Activated CD8-positive, alpha-beta memory T cell treated with anti-CD3 and anti-CD28 coated beads, Interleukin-2, amount 50 U/mL, for 48 hours (primary cell): ENCODE measurements at places on chromosomes 2 and 18.

DNA sequence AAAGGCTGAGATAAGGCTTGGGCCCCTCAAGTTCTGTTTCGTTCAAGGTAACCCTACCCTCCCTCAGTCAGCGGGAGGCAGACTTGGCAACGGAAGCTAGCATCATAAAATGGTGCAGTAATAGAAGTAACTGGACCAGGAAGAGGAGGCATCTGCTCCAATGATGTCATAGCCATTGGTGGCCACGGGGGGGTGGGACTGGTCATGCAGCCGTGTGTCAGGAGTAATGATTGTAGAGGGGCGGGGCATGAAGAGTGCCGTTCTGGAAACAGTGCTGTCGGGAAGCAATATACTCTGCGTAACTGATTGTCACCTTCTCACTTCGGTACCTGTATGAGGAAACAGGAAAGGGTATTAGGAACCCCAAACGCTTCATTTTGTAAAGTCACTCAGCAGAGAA lies 6.9 kb upstream of the POLR2D start:
- no peak for DNase-seq

DNA sequence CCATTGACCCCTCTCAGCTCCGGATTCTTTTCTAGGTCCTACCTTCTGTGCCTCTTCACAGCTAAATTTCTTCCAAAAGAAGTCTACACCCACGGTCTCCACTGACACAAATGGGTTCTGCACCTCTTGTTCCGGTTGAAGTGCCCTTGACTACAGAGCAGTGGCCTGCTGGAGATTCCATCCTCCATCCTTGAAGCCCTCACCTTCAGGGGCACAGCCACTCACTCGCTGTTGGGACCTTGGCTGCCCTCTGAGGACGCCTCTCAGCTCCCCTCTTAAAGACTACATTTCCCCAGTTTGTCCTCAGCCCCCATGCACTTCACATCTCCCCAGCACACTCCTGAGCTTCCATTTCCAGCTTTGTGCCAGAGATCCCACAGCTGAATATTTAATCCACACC lies 226.3 kb downstream of the ATAD2B start:
- DNase-seq = peak; percentile 13

GRCh38 chr2:3288470-3289170 lies 89.0 kb downstream of the EIPR1 start:
- DNase-seq = no peak

DNA sequence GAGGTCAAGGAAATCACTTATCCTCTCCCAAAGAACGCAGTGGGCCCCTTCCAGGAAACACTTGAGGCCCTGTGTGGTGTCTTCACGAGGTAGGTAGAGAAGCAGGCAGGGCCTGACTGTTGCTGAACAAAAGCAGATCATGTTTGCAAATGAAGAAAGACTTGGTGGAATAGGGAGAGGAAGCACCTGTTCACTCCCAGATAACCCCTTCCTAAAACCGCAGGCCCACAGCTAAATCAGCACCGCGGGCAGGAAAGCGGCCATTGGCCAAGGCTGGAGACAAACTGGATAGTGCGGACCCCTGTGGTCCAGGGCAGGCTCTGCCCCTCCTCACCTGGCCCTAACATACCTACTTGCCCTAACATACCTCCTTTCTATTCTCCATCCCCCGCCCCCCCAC lies 64.9 kb upstream of the KLHL29 start:
- DNase-seq = no peak

- no peak for DNase-seq
Measured at GRCh38 chr2:206920951-206921350, 18.4 kb upstream of the CPO start.

- no peak for DNase-seq
Measured at GRCh38 chr2:134421556-134422328, 167.9 kb downstream of the MGAT5 start.

DNA sequence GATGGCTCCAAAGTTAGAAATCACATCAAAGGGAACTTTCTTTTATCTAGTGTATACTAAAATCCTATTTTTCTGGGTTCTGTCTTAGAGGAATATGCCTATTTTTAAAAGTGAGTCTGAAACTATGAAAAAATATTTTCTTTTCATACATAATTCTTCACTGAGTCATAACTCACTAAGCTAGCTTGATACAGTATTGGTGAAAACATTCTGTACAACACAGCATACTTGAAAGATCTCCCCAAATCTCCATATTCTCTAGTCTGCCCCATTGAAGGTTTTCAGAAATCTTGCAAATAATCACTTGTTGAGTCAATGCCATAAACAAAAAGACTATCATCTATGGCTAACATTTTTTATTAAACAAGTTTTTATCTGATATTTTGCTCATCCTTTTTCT lies 44.5 kb downstream of the COL3A1 start:
- no peak for DNase-seq

GRCh38 chr2:213148572-213149261 lies 2.7 kb downstream of the IKZF2 start:
- DNase-seq = no peak

GRCh38 chr2:55115761-55116597 lies 65.7 kb upstream of the RTN4 start:
- no peak for DNase-seq

- DNase-seq = no peak
Measured at GRCh38 chr2:40528564-40528963, 76.7 kb upstream of the SLC8A1 start.

- DNase-seq = peak; percentile 89
Measured at GRCh38 chr2:176140513-176141317, 10.6 kb upstream of the HOXD4 start.

DNA sequence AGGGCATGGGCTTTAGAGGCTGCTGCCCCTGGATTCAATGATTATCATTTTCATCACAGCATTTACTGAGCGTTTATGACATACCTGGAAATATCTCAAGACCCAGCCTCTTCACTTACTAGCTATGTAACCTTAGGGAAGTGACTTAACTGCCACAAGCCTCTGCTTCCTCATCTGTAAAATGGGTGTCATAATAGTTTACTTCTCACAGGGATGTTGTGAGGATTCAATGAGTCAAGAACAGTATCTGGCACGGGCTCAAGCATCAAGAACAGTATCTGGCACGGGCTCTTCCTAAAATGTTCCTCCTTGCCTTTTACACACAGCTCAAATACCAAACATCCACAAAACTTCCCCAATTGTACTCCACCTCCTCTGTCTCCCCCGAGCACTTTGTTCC lies 31.4 kb downstream of the LGALSL start:
- DNase-seq = no peak

DNA sequence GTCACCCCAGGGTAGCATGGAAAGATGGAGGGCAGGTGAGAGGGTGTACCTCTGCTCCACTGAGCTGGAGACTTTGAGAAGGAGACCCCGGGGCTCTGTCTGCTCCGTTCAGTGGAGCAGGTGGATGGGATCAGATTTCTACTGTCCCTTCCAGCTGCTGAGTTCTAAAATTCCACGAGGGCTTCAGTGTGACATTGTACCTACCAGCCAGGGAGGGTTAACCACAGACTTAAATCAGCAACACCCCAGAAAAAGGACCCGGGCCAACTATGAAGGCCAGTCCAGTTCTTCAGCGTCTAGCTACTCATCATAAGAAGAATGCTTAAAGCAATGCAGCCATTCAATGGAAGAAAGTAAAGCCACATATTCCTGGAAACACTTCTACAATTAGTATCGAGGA lies 23.8 kb downstream of the STAT1 start:
- no peak for DNase-seq

DNA sequence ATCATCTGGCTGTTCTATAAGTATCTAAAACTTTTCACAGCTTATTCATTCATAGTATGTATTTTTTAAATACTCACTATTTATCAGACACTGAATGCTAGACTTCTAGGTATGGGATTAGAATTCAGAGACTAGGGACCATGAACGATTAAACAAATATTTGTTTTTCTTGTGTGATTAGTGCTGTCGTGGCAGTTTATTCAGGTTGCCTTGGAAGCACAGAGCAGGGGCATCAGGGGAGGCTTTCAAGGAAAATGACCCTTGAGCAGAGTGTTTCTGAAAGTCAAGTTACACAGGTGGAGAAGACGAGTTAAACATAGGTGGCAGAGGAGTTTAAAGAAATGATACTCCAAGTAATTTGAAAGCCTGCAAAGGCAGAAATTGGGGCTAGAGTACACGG lies 5.7 kb downstream of the SPOPL start:
- DNase-seq = no peak

DNA sequence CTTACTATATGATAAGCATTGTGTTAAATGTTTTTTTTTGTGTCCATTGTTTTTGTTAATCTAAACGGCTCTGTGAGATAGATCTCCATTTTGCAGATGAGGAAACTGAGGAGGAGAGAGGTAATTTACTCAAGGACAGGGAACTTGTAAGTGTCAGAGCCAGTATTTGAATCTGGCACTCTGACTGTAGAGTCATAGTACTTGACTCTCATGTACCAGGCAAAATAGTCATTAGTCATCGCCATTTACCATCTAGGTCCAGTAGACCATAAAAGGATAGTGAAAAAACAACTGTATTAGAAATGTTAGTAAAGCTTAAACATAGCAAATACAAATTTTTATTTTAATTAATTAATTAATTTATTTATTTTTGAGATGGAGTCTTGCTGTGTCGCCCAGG lies 4.8 kb downstream of the PSMD14 start:
- DNase-seq = no peak

GRCh38 chr2:198097630-198098029 lies 293.2 kb downstream of the PLCL1 start:
- no peak for DNase-seq

GRCh38 chr2:156704132-156704531 lies 268.0 kb downstream of the GPD2 start:
- DNase-seq = no peak

GRCh38 chr2:168363347-168364092 lies 92.6 kb upstream of the CERS6 start:
- DNase-seq = no peak

- no peak for DNase-seq
Measured at GRCh38 chr2:20597860-20598183, 53.1 kb downstream of the HS1BP3 start.

GRCh38 chr2:20411361-20411894 lies 35.4 kb upstream of the RHOB start:
- DNase-seq = peak; percentile 84

- no peak for DNase-seq
Measured at GRCh38 chr2:226059961-226060627, 660.6 kb downstream of the NYAP2 start.

- DNase-seq = no peak
Measured at GRCh38 chr18:64747803-64748202, 598.9 kb upstream of the LINC00305 start.

- no peak for DNase-seq
Measured at GRCh38 chr2:55459279-55459678, 39.6 kb upstream of the CCDC88A start.

DNA sequence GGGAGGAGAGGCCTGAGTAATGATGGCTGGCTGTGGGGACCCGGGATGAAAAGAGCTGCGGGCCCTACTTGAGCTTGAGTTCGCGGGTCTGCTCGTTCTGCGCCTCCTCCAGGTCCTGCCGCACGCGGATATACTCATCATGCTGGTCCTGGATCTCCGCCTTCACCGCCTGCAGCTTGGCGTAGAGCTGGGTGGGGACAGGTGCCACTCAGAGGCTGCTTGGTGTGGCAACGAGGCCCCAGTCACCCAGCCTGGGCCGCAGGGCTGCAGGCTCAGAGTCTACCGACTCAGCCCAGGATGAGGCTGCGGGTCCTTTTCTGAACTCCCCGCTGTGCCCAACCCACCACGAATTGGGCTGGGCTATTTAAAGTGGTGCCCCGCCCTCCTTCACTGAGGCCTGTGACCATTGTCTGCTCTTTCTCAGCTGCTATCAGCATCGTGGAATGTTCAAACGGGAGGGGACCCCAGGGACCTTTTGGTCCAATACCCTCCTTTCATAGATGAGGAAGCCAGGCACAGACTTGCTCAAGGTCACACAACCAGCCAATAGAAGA lies 28.0 kb downstream of the KIF3C start:
- DNase-seq = no peak

DNA sequence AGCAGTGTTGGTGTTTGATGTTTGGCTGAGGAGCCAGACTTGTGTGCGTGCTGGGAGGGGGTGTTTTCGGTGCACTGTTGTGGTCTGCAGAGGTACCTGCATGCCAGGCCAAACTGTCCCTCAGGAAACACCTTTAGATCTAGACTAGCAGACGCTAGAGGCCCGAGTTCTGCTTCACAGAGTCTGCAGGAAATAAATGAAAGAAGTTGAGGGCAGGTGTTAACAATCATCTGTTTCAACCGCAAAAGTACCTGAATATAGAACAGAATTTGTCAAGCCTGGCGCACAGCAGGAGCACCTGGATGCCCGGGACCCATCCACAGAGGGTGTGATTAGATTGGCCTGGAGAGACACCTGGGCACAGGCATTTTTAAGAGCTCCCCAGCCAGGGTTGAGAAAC lies 40.5 kb upstream of the REL start:
- no peak for DNase-seq

GRCh38 chr2:139969323-139969722 lies 1189.1 kb upstream of the NXPH2 start:
- no peak for DNase-seq

GRCh38 chr2:176107731-176108181 lies 676 bp downstream of the HOXD11 start:
- DNase-seq = peak; percentile 48

GRCh38 chr18:5884375-5884774 lies 10.9 kb downstream of the TMEM200C start:
- DNase-seq = no peak

DNA sequence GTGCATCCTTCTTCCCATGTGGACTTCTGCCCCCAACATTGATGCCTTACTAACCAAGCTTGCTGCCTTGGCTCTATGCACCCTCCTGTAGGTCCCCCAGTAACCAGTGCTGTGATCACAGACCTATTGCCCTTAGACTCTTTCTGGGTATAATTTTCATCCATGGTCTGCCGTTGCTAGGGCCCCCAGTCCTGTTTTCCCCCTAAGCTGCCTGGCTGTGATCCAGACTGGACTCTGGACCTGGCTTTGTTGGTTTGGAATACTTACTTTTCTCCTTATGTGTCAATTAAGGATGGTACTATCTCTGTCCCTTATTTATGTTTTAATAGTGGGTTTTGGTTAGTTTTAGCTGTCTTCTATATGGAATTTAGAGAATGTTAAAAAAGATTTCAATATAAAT lies 26.0 kb downstream of the ATP9B start:
- DNase-seq = no peak

DNA sequence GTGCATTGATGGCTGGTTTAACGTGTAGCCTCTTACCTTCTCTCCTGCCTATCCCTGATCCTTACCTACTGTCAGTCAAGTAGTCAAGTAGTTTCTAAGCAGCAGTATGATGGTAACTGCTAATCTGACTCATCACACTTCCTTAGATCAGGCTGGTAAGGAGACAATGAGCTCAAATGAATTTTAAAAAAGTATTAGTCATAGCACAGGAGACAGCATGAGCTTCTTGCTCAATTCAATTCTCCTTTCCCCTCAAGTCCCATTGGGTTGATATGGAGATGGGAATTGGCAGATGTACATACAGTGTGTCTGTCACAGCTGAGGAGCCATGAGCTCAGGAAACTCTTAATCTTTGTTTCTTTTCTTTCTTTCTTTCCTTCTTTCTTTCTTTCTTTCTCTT lies 799.7 kb downstream of the LRP1B start:
- DNase-seq = no peak
